Stimulated activated CD8-positive, alpha-beta memory T cell treated with anti-CD3 and anti-CD28 coated beads, Interleukin-4, amount 100 ng/mL, for 24 hours (primary cell): ENCODE measurements at places on chromosomes 2 and 18.

DNA sequence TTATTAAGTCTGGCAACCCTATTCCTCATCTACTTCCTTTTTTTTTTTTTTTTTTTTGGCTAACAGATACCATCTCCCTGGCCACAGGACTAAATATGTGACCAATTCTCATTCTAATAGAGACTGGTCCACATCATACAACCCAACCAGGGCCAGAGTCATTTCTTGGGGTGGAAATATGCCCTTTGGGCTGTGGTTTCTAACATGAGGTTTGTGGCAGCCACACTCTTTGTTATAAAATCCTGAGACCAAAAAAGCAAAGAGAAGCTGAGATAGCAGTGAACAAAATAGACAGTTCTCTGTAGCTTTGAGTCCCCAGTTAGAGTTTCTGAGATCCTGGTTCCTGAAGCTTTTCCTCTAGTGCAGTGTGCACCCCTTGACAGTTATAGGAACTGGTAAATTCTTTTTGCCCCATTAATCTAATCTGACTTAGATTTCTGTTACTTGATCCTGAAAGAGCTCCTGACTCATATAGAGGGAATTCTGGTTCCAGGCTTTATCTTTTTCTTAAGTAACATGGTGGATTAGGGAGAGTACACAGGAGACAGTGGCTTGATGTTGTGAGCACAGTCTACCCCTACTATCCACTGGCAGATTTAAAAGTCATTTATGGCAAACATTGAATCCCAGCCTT lies 86.8 kb downstream of the MAIP1 start:
- DNase-seq: no peak

- DNase-seq: no peak
Measured at GRCh38 chr2:6968319-6969100, 51.3 kb downstream of the RNF144A start.

GRCh38 chr2:27249891-27250651 lies 12.8 kb downstream of the SLC30A3 start:
- DNase-seq: peak; percentile 30

GRCh38 chr2:153391131-153391530 lies 87.4 kb downstream of the RPRM start:
- no peak for DNase-seq

DNA sequence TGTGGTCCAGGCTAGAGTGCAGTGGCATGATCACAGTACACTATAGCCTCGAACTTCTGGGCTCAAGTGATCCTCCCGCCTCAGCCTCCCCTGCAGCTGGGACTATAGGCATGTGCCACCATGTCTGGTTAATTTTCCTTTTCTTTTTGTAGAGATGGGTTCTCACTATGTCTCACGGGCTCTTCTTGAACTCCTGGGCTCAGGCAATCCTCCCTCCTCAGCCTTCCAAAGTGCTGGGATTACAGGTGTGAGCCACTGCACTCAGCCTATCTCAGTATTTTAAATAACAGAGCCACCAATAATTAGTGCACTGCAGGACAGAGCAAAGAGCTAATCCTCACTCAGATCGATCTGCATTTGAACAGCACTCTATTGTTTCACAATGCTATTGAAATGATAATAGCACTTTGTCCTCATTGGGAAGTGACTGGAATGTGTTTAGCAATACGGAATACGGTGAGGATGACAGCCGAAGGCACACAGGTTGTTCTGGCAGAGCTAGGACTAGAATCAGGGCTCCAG lies 335.9 kb downstream of the DLGAP1 start:
- DNase-seq: no peak

DNA sequence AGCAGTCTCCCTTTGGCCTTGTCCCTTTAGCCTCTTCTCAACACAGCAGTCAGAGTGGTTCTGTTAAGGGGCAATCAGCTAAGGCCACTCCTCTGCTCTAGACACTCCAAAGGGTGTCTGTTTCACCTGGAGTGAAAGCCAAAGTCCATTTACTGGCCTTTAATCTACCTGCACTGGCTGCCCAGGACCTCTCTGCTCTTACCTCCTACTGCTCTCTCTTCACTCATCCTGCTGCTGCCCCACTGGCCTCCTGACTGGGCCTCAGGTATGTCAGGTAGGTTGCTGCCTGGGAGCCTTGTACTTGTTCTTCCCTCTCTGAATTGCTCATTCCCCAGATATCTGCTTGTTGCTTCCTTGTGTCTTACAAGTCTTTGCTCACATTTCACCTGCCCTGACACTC lies 68.2 kb downstream of the PIKFYVE start:
- DNase-seq: no peak

DNA sequence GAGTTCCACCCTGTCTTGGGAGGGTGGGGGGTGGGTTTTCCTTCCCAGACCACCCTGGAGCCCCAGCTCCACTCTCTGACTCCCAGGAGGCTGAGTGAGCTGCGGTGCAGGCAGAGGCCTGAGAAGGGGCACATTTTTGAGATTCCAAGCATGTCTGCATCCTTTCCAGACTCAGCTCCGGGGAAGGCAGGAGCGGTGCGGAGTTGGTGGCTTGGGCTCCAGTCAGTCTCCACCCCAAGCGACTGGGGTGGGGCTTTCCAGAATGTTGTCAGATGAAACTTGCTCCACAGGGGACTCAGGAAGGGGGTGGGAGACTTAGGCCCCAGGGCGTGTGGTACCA lies 44.2 kb upstream of the HS6ST1 start:
- no peak for DNase-seq

DNA sequence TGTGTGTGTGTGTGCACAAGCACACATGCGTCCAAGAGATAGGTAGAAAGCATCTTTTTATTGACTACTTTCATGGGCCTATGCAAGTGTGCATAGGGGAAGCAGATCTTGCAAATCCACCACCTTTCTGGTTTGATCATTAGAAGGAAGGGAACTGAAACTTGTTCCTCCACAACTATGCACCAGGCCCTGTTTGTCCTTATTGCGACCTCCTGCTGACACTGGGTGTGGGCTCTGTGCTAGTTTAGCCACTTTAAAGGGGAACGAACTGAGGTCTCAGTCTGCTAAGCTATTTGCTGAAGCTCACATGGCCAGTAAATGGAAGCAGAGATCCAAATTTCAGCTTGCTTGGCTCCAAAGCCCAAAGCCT lies 32.1 kb upstream of the INSIG2 start:
- no peak for DNase-seq

GRCh38 chr2:159455330-159455918 lies 160.9 kb downstream of the BAZ2B start:
- no peak for DNase-seq

GRCh38 chr2:233992513-233993217 lies 57.8 kb upstream of the SPP2 start:
- DNase-seq: no peak

DNA sequence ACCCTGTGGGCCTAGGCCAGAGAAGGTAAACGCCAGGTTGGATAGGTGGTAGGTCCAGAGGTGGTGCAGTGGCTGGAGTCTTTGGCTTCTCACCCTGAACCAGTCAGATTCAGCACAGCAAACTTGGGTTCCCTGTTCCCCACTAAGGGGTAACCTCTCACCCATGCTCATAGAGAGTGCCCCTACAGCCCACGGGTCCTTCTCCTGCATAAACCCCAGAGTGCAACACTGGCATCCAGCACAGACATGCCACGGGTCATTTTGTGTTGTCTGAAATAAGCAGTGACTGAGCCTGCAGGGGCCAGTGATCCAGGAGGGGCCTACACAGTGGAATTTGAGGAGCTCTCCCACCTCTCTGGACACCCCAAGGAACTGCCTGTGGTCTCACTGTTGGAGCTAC lies 40.5 kb upstream of the ATP6V1B1 start:
- DNase-seq: no peak

DNA sequence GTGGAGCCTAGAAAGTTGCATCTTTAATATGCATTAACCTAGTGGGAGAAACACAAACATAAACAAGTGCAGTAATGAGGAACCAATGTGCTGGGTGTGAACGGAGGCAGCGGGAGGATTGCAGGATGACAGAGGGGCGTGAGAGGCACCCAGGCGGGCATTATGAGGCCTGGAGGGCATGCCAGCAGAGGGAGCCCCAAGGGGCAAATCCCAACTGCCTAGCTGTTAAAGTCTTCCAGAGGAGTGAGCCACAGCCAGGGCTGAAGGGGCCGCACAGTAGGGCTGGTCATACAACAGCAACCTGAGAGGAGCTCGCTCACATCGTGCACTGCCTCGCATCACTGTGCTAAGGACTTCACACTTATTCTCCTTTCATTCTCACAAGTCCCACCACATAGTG lies 13.3 kb upstream of the PRELID3A start:
- no peak for DNase-seq

GRCh38 chr2:72995430-72996116 lies 75.9 kb downstream of the SFXN5 start:
- no peak for DNase-seq

- no peak for DNase-seq
Measured at GRCh38 chr2:239370876-239371725, 29.7 kb downstream of the HDAC4 start.

DNA sequence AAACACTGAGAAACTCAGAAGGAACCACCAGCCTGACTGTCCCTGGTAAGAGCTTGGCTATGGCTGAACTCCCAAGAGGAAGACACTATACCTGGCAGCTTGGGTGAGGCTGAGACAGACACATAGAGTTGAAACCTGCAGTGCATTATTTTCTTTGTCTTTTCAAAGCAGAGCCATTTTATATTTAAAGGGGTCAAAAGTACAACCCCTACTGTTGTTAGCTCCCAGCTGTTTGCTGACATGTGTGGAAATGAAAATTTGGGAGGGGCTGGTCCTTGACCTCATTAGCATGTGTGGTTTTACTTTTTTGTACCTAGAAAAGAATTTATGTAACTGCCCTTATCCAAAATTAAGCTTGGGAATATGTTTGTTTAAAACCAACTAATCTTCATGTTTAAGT lies 309.0 kb downstream of the RPRM start:
- DNase-seq: no peak

DNA sequence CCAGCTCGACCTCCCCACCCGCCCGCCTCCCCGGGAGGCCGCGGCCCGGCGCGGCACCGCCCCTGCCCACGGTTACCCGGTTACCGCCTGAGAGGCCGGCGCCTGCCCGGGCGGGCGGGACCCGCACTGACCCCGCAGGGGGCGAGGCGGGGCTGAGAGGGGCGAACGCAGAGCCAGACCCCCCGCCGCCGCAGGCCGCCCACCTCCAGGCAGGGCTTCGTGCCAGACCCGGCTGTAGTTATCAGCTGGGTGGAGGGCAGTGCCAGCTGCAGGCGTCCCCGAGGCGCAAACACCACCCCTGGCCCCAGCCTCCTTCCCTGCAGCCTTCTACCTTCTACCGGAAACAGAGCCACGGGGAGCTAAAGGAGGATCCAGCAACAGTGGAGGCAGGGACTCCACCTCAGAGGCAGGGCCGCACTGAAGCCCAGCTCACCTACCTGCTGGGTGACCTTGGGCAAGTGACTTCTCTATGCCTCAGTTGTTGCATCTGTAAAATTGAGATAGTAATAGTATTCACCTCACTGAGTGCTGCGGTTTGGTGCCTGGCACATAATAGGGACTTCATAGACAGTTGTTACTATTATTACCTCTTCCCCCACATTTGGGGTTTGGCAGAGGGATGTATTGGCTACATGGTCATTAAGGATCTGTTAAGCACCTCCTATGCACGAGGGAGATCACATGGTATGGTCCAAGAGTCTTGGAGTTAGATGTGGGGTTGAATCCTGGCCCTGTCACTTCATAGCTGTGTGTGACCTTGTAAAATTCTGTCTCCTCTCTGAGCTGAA lies 231.6 kb upstream of the SMAD2 start:
- no peak for DNase-seq

DNA sequence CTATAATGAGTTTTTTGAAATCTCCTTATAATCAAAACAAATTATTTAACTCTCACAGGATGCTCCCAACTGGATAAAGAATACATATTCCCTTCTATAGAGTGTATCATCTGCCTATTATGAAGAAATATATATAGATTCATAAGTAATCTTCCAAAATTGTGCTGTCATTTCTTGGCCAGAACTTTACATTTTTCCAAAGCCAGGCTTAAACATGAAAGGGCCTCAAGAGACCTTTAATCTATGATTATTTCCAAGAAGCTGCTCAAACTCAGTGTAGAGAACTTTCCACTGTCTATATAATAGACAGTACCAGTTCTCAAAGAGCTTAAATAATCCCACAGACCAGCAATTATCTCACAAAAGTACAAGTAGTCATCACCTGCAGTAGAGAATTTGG lies 211.0 kb downstream of the AKAIN1 start:
- no peak for DNase-seq

- no peak for DNase-seq
Measured at GRCh38 chr2:75807992-75808391, 97.3 kb upstream of the GCFC2 start.

- no peak for DNase-seq
Measured at GRCh38 chr18:68438983-68439382, 275.9 kb downstream of the TMX3 start.

GRCh38 chr2:12556762-12557161 lies 160.0 kb upstream of the TRIB2 start:
- DNase-seq: no peak

- no peak for DNase-seq
Measured at GRCh38 chr2:28228434-28228995, 164.1 kb upstream of the FOSL2 start.

- no peak for DNase-seq
Measured at GRCh38 chr2:41500895-41501294, 546.9 kb upstream of the PKDCC start.

- DNase-seq: no peak
Measured at GRCh38 chr2:74845991-74846390, 12.1 kb downstream of the HK2 start.

DNA sequence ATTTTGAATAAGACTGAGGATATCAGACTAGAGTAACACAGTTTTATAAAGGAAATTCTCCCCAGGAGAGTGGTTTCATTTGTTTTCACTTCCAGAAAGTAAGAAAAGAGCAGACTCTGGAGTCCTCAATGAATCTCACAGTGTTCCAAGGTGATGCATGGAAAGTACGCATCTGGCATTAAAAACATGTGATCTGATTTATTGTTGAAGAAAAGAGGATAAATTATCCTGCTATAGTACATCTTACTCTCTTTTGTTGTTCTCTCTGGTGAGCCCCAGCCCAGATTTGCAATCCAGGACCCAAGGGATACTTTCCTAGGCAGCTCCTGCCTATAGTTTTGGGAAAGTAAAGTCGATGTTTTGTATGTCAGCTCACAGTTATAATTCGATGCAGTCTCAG lies 285.9 kb downstream of the CTNNA2 start:
- DNase-seq: no peak

- no peak for DNase-seq
Measured at GRCh38 chr18:9719421-9719981, 11.4 kb downstream of the RAB31 start.
